GOT3 (cell line): ENCODE measurements at places on chromosomes 4 and X.

DNA sequence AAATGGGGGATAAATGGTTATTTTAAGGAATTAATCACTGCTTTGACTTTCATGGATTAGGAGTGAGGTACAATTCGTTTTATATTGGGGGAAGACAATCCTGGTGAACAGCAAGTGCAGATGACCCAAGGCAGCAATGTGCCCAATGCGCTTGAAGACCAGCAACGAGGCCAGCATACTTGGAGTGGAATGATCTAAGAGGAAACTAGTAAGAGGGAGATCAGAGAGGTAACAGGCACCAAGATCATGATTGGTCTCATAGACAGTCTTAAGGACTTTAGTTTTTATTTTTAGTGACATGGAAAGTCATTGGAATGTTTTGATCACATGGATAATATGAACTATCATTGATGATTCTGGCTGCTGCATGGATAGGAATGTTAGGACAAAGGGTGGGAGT lies 90.6 kb downstream of the BMPR1B start:
- no peak for DNase-seq

DNA sequence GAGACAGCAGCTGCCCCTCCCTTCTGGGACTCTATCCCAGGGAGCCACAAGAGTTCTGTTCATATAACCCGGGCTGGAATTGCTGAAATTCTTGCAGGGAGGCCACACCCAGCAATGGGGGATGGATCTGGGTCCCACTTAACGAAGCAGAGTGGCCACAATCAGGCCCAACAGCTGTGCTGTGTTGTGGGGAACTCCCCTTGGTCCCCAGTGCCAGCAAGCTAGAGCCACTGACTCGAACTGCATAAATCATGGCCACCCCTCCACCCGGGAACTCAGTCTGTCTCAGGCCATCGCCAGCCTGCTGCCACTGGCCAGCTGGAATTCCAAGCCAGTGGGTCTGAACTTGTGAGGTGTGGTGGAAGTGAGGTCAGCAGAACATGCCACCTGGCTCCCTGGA lies 111.1 kb downstream of the KLF8 start:
- no peak for DNase-seq

- DNase-seq, result no peak
Observed at GRCh38 chr4:88897180-88897579, 159.8 kb downstream of the FAM13A start.

GRCh38 chr4:6727943-6728250 lies 11.9 kb downstream of the BLOC1S4 start:
- no peak for DNase-seq

DNA sequence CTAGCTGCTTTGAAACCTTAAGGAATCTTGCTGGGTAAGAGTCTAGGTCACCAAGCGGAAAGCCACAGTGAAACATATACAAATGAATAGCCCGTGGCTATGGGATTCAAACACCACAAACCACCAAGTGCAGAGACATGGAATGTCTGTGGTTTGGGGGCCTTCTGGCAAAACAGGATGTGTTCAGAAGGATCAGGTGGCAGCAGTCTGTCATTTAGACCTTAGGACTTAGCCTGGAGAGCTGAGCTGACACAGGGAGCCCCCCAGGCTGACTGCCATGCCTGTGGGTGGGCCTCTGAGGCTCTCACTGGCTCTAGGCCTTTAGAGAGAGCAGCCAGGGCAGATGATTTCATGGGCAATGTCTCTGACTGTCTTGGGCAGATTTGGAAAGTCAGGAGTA lies 225.6 kb downstream of the FBXW7 start:
- DNase-seq, result no peak

DNA sequence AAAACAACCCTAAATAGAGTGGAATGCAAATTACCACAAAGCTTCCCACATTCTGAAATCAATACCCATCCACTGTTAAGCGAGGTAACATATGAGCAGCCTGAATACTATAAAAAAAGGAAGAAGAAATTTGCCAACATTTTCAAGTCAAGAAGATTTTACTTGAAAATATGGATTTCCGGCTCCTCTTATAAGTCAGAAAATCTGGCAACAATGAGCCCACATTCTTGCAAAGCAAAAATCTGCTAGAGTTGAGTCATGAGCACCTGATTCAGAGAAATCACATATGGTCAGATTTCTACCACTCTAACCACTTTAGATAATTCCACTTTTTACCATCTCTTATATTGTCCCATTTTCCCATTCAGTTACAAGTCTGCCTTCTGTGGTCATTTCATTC lies 395.7 kb downstream of the DTHD1 start:
- DNase-seq, result no peak
